ENCODE measurements at places on chromosomes 12 and 14.

DNA sequence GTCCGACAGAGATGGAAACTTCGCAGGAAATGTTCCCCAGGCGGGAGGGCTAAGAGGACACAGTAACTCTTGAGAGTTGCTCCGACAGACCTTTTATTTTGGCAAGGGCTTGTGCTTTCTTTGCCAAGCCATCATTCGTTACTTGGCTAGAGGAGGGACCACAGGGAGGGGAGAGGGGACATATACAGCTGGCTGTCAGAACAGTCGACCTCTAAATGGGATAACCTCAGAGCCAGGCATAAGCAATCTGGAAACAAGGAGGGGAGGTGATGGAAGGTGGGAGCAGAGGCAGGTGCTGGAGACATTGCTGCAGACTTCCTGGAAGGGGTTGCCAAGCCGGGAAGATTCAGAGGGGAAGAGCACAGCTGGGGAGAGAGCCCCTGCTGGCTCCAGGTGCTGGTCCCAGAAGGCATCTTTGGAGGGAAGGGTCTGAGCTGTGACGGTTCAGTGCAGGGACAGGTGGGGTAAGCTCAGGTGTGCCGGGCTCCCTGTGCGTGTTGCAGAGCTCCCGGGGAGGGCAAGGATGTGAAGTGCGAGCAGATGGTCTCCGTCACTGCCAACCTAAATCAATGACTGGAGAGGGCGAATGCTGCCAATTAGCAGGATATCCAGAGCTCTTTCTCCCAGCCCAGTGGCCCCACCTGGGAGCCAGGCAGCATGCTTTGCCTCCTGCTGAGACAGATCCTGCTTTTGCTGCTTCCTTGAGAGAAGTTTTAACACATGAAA lies 50.1 kb downstream of the CHST11 start:
- DNase-seq, result no peak

- DNase-seq, result peak; percentile 80
Observed at GRCh38 chr12:57175428-57176138, 28.2 kb upstream of the LRP1-AS start.

DNA sequence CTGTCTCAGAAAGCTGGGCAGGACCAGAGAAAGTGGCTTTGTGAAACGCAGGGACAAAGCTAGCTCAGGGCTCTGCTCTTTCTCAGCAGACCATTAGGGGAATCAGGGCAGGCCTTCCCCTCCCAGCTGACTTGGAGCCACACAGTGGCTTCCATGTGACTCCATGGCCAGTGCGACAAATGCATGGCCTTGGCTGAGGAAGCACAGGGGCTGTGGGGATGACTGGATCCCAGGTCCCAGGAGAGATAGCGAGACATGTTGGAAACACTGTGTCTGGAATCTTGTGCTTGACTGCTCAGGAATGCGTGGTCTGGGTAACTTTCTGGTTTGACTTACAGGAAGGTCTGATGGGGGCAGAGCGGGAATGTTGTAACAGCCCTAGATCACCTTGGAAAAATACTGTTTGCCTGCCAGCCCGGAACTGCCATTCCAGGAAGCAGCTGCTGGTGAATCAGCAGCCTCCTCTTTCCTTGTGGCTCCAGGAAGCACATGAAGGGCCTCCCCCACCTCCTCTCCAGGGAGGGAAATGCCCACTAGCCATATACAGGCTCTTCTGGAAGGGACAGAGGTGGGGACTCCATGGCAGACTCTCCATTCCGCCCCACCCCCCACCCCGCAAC lies 133.5 kb upstream of the HIF1A start:
- DNase-seq, result peak; percentile 100

GRCh38 chr12:7806863-7807487 lies 17.8 kb downstream of the NANOG start:
- peak; percentile 72 for DNase-seq

- peak; percentile 79 for DNase-seq
Observed at GRCh38 chr14:68824517-68825347, 31.9 kb upstream of the ZFP36L1 start.

DNA sequence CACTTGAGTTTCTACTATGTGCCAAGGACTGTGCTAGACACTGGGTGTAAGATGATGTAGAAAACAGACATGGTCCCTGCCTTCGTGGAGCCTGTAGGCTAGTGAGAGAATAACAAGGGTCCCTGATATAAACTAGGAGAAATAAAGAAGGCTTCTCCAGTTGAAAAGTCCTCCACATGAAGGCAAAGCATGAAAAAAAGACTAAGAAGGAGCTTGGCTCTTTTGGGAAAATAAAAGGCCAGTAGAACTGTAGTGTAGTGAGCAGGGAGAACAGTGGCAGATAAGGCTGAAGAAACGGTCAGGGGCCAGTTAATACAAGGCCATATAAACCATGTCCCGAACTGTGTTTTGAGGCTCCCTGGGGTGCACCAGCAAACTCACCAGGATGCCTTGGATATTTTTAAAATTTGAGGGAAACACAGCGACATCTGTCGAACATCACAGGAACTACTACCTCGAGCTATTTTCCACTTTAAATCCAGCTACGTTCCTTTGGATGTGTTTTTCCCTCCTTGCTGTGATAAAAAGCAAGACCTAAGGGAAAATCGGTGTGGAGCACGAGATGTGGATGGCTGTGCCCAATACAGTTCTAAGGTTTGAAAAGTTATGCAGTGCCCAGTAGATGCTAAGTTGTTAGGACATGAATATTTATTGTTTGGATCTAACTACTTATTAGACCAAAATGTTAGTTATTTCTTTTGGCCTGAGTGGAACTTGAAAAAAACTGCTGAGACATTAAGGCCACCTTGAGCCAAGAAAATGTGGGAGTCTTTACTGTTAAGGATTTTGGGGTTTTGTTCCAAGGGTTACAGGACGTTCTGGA lies 8.5 kb upstream of the CFL2 start:
- DNase-seq, result peak; percentile 73

DNA sequence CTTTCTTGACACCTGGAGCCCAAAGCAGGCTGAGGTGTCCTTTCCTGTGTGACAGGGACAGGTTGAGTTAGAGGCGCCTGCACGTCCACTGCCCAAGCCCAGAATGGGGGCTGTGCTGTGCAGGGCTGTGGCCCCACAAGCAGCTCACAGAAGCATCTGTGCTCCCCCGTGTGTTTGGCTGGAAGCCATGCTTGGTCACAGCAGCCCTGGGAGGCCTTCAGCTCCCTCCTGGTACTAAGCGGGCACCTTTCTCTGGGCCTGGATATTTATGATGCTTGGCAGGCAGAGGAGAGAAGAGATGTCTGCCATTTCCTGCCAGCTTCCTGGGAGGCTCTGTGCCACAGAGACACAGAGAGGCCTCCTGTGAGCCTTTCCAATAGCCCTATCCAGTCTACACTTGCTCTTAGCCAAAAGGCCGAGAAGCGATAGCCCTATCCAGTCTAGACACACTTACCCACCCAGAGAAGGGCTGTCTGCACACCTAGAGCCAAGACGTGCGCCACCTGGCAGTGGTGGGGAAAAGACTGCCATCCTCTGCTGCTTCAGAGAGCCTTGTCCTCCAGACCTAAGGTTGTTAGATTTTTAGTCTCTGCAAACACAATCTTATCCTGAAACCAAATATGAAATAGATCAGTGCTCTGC lies 117.4 kb downstream of the GCH1 start:
- DNase-seq, result no peak

- DNase-seq, result no peak
Observed at GRCh38 chr12:9971181-9971580, at the start of gene CLEC12A. CLEC12A (plus strand) TSS chr12:9971409; CDS start chr12:9971597, 188 bp downstream.

DNA sequence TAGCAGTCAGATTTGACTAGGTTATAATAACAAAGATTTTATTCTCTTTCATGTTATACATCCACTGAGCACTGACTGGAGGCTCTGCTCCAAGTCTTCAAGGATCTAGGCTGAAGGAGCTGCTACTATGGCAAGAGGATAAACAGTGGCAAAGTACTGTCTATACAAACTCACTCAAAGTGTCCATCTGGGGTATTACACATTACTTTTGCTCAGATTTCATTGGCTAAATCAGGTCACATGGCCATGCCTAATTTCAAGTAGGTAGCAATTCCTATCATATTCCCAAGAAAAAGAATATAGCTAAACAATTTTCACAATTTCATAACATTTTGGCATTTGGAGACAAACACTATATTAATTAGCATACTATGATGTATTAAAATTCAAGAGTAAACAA lies 40.9 kb downstream of the CDK17 start:
- peak; percentile 25 for DNase-seq

DNA sequence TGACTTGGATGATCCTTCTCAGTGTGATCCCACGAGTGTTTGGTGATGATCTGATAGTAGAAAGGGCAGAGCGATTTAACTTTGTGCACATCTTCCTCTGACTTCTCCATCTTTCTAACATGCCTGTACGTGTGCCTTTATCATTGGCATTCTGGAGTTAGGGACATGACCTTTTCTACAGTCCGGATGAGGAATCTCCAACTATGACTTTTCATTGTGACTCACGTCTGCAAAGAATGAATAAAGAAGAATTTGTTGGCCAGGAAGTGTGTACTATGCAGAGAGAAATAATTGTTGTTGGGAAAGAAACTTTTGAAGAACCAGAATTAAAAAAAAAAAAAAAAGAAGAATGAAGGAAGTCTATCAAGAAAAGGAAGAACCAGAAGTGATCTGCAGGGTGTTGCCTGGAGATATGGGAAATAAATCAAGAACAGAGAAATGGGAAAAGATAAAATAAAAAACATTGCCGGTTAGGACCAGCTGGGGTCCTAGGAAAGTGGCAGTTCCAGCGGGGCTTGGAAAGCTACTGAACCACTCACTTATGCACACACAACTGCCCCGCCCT lies 25.3 kb downstream of the PPFIBP1 start:
- peak; percentile 89 for DNase-seq

DNA sequence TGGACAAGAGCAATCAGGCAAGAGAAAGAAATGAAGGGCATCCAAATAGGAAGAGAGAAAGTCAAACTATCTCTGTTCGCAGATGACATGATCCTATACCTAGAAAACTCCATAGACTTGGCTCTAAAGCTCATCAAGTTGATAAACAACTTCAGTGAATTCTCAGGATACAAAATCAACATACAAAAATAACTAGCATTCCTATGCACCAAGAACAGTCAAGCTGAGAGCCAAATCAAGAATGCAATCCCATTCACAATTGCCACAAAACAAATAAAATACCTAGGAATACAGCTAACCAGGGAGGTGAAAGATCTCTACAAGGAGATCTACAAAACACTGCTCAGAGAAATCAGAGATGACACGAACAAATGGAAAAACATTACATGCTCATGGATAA lies 417.5 kb upstream of the ATP2B1 start:
- no peak for DNase-seq

DNA sequence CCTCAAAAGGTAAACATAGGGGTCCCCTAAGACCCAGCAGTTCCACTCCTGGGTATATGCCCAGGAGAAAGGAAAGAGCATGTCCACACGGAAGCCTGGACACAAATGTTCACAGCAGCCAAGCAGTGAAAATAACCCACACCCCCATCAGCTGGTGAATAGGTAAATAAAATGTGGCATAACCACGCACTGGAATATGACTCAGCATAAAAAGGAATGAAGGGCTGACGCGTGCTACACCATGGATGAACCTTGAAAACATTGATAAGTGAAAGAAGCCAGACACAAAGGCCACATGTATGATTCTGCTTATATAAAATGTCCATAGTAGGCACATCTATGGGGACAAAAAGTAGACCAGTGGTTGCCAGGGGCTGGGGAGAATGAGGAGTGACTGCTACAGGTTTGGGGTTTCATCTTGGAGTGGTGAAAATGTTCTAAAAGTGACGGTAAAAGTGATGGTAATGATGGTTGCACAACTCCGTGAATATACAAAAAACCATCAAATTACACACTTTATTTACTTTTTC lies 3.8 kb upstream of the SCARB1 start:
- peak; percentile 78 for DNase-seq

- DNase-seq, result no peak
Observed at GRCh38 chr14:67697006-67697405, 1.4 kb upstream of the RDH11 start.

DNA sequence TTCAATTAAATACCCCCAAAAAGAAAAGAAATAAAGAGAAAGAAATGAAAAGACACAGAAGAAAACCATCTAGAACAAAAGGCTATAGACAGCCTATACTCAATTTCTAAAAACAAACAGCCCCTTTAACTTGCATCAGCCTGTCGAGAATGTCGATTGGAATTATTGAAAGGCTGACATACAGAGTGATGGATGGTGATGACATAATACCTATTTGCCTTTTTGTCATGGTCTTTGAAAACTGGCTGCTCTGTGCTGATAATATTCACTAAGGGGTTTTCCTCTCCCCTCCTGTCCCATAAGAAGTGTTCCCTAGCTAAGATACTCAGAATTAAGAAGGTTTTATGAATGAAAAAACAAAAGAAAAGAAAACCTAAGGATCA lies 393.7 kb downstream of the SOX5 start:
- no peak for DNase-seq

GRCh38 chr12:7127916-7128626 lies 618 bp downstream of the RBP5 start:
- DNase-seq, result no peak

DNA sequence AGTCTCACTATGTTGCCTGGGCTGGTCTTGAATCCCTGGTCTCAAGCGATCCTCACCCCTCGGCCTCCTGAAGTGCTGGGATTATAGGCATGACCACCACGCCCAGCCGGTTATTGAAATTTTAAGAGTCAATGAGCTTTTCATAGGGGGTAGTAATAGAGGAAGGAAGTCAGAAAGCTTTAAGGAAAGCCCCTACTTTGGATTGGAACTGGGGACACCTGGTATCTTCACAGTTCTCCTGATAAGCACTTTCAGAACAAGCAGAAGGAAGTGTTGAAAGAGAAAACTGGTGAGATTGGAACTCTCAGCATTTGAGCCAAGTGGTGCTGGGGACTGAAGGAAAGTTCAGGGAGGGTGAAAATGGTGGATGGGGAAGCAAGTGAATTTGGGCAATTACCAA lies 5.1 kb downstream of the SLC4A8 start:
- no peak for DNase-seq

GRCh38 chr12:25775968-25776367 lies 182.5 kb upstream of the RASSF8 start:
- DNase-seq, result no peak

GRCh38 chr14:99232714-99233214 lies 39.2 kb downstream of the BCL11B start:
- no peak for DNase-seq

DNA sequence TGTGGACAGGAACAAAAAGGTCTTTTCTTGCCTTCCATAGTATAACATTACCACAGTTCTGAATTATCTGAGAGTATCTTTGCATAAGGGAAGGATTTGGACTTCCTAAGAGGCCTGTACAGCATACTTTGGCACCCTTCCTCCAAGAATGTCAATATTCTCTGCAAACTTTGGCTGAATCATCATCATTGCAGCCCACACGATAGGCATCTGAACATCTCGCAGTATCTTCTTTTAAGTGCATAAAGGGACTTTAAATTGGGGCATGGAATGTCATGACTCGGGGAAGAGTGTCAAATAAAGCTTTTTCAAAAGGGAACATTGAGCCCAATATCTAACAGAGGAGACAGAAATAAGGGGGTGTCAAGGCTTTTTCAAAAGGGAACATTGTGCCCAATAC lies 646.2 kb upstream of the STXBP6 start:
- DNase-seq, result no peak

GRCh38 chr14:86672080-86672479 lies 1142.1 kb downstream of the FLRT2 start:
- DNase-seq, result no peak

All from fibroblast of pulmonary artery (primary cell).